ENCODE measurements at places on chromosomes 6 and 20.
A peak's percentile ranks its signal among the peaks of the same experiment; 100 is the strongest.

DNA sequence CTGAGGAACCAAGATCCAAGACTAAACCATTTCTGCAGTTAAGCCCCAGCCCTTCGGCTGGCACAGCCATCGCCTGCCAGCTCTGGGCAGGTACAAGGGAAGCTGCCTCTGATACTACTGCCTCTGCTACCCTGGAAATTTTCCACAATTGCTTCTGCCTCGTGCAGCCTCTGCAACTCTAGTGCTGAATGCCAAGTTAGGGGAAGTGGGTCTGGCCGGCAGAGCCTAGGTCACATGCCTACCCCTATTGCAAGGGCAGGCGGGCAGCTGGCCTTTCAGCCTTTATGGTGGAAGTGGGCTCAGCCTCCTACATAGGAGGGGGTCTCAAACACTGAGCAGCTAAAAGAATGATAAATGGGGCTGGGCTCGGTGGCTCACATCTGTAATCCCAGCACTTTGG is 44.5 kb upstream of the TULP1 start:
- no peak for DNase-seq

DNA sequence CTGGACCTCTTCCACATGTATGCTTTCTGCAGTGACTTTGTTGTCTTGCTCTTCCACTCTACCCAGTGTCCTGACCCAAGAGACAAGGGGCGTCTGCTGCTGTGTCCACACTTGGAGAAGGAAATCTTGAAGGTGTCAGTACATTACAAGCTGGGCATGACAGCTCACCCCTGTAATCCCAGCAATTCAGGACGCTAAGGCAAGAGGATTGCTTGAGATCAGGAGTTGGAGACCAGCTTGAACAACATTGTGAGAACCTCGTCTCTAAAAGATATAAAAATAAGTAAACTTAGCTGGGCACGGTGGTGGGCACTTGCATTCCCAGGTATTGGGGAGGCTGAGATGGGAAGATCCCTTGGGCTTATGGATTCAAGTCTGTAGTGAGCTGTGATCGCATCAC is 5.8 kb upstream of the HLA-B start:
- no peak for DNase-seq

- DNase-seq = peak; percentile 23
These were observed 209.0 kb upstream of the ECI2 start for GRCh38 chr6:4344317-4344899.

DNA sequence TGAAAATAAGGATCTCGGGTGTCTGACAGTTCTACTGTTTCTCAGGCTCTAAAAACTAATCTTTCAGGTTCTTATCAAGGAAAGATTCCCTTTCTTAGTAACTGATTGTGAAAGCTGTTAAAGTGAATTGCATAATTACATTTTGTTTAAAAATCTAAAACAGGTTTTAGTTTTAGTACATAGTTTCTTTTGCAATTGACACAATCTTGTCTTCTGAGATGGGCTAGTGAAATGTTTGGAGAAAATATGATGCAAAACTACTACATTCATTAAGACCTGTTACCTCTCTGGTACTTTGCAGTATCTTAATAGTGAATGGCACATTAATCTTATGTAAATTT is 298.4 kb downstream of the UTRN start:
- DNase-seq = no peak

GRCh38 chr6:44545224-44545623 is 157.7 kb downstream of the CDC5L start:
- DNase-seq = no peak

Measured in fibroblast of skin of right quadriceps (primary cell).